ENCODE measurements at places on chromosomes 4 and X.
A peak's percentile ranks its signal among the peaks of the same experiment; 100 is the strongest.

GRCh38 chr4:5996641-5997040, 21.6 kb downstream of the C4orf50 start:
- no peak for DNase-seq

GRCh38 chrX:40065296-40066046, 32.3 kb downstream of the BCOR start:
- DNase-seq: no peak

DNA sequence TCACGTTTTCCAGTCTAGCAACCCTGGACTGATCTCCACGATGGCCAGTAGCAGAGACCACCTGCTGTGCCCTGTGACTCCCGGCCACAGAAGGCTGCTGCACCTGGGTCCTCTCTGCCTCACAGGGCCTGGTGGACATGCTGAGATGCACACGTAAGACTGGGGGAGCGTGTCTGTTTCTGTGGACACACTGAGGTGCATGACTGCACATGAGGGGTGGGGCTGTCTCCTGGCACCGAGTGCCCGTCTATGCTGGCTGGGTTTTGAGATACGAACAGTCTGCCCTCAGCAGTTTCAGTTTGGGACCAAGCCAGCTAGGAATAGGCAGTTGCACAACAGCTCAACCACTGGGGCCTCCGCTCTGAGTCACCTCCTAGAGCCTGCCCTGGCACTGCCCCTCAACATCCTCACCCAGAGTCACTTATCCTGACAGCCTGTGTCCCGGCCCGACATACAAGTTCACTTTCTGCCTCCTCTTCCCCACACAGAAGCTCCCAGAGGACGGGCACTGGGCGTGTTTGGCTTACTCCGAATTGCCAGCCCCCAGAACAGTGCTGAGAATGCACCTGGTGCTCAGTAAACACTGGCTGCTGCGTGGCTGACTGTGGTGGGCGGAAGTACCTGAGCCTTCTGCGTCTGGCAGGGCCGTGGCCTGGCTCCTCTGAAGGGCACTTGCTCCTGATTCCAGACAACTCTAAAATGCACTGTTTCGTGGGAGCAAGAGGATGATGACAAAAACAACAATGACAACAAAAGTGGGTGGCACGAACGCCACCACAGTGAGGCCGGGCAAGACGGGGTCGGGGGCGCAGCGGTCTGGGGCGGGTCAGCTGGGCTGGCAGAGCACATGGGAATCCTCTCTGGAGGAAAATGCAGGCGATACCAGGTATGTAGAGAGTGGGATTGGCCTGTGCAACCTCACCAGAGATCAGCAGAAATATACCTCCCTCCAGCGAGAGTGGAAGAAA, 30.9 kb downstream of the RNF212 start:
- peak; percentile 74 for DNase-seq

DNA sequence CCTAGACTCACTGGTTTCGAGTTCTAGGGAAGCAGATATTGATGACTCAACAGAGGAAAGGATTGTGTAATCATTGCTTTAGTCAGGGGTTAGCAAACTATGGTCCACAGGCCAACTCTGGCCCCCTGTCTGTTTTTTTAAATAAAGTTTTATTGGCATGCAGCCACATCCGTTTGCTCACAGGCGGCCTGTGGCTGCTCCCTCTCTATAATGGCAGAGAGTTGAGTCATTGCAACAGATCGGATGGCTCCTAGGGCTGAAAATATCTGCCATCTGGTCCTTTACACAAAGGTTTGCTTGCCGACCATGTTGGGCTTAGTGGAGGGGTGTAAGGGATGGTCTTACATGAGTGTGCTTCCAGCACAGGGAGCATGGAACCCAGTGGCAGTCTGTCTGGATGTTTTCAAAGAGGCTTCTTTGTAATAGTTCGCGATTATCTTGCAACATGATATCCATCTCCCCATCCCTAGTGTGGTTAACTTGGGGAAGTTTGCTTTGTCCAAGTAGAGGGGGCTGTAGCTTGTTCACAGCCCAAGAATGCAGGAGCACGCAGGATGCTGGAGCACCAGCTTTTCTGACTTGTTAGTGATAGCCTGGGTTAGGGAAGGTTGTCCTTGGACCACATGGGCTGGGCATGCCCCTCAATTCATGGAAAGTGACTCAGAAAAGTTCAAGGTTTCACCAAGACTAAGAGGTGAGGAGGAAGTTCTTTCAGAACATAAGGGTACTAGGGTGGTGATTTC, 59.3 kb upstream of the CLDN34 start:
- no peak for DNase-seq

DNA sequence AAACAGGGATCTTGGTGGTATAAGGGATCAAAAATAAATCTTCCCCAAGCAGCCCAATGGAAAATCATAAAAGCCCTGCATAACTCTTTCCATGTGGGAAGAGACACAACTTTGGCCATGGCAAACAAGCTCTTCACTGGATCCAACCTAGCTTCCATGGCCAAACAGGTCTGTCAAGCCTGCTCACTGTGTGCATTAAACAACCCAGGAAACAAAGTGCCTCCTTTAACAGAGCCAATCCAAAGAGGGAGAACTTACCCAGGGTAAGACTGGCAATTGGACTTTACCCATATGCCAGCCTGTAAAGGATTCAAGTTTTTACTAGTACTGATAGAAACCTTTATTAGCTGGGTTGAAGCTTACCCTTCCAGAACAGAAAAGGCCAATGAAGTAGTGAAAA, 7.6 kb upstream of the HERC5 start:
- peak; percentile 32 for DNase-seq
